ENCODE measurements at places on chromosomes 11 and 22.

GRCh38 chr22:37607935-37608476 lies 628 bp upstream of the GGA1 start:
- DNase-seq: no peak

DNA sequence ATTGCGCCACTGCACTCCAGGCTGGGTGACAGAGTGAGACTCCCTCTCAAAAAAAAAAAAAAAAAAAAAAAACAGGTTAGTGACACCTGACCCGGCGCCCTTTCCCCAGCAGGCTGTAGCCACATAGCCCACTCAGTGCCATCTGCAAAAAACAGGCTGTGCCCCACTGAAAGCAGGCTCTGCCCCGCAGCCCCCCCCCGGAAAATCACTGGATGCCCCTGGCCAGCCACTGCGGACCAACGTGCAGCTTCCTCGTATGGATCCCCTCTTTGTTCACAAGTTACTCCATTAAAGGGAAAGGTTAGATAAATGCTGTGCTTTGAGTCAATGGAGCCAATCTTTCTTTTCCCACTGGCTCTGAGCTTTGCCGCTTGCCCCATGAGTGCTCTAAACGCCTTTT lies 660.3 kb downstream of the TBC1D22A start:
- no peak for DNase-seq

- DNase-seq: no peak
Measured at GRCh38 chr11:126267650-126268049, 1.0 kb downstream of the SRPRA start.

GRCh38 chr22:18987765-18988164 lies 51.7 kb upstream of the PRODH start:
- no peak for DNase-seq

DNA sequence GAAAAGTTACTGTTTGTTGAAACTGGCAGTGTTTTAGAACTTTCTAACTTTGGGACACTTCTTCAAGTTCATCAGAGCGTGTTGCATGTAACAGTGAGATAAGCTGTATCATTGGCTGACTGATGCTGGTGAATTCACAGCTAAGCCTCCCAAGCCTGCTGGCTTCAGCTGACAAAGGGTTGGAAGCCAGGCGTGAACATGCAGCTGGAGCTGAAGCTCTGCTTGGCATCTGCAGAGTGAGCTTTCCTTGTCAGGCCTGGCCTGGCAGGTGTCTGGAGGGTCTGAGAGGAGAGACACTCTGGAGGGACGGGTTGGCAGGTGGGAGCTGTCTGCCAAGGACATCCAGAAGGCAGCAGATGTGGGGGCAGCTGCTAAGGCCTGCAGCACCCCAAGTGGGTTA lies 1.5 kb downstream of the AMPD3 start:
- DNase-seq: no peak

DNA sequence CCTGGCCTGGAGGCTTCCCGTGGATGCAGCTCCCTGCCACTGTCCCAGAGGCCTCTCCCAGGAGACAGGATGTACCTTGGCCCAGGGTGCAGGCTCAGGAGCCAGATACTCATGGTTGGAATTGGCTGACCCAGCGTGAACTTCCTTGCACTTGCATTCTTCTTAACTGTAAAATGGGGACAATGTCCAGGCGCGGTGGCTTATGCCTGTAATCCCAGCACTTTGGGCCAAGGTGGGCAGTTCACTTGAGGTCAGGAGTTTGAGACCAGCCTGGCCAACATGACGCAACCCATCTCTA lies 20.1 kb upstream of the ST3GAL4 start:
- DNase-seq: no peak

- DNase-seq: no peak
Measured at GRCh38 chr11:117465236-117465997, 137.8 kb downstream of the CEP164 start.

- DNase-seq: no peak
Measured at GRCh38 chr11:44879432-44879831, 71.3 kb downstream of the TP53I11 start.

- DNase-seq: no peak
Measured at GRCh38 chr11:116148645-116149044, 624.1 kb downstream of the BUD13 start.

- no peak for DNase-seq
Measured at GRCh38 chr11:105907319-105907718, 114.7 kb downstream of the MSANTD4 start.

GRCh38 chr22:47201186-47201995 lies 438.9 kb downstream of the TBC1D22A start:
- no peak for DNase-seq

DNA sequence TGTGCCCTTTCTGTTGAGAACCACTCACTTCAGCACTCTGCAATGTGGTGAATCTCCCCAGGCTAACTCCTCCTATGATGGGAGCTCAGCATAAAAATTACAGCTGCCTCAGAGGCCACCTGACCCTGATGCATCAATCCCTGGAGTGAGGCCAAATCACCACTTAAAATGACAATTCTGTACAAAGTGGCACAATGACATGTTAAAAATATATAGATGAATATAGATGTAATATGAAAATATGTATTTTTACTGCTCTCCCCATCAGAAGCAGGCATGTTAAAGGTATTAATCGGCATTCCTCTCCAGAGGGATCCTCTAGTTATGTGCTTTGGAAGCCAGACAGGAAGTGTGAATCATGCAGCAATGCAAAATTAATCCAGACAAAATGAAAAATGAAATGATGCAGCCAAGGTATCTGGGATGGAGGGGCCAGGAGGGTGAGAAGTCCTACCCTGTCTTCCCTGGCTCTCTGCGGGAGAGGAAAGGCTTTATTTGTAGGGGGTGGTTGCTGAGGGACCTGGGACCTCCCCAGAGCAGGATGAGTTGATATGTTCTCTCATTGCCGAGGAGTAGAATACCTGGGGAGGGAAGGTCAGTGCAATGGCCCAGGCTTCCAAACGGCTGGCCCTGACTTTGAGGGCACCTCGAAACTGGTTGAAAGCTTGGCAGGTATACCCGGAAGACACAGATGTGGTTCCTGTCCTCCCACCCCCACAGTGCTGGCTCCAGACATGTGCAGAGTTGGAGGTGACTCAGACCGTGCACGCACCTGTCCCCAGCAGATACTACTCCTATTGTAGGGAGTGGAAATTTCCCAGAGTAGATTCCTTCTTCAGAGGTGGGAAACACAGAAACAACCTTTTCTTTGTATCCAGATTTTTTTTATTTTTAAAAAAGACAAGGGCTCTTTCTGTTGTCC lies 347.9 kb upstream of the NCAM1 start:
- no peak for DNase-seq

GRCh38 chr11:77449060-77449521 lies 24.8 kb downstream of the PAK1 start:
- no peak for DNase-seq

DNA sequence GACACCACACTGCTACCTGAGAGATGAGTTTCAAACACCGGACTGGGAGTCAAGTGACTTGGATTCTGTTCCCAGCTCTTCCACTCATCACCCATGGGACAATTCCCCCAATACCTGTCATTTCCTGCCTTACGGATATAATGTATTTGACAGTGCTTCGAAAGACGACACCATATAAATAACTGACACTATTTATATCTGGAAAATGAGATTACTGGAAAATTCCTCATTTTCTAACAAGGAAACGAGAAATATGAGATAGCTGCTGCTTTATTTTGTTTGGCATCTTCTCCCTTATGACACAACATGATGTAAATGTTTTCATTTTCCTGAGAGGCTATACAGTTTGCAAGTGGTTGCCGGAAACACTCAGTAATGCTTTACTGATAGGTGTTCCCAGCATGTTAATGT lies 8.6 kb downstream of the HSCB start:
- DNase-seq: no peak

- DNase-seq: no peak
Measured at GRCh38 chr11:38266691-38267090, 1668.7 kb upstream of the RAG2 start.

- no peak for DNase-seq
Measured at GRCh38 chr22:27959335-27960090, 40.5 kb upstream of the PITPNB start.

DNA sequence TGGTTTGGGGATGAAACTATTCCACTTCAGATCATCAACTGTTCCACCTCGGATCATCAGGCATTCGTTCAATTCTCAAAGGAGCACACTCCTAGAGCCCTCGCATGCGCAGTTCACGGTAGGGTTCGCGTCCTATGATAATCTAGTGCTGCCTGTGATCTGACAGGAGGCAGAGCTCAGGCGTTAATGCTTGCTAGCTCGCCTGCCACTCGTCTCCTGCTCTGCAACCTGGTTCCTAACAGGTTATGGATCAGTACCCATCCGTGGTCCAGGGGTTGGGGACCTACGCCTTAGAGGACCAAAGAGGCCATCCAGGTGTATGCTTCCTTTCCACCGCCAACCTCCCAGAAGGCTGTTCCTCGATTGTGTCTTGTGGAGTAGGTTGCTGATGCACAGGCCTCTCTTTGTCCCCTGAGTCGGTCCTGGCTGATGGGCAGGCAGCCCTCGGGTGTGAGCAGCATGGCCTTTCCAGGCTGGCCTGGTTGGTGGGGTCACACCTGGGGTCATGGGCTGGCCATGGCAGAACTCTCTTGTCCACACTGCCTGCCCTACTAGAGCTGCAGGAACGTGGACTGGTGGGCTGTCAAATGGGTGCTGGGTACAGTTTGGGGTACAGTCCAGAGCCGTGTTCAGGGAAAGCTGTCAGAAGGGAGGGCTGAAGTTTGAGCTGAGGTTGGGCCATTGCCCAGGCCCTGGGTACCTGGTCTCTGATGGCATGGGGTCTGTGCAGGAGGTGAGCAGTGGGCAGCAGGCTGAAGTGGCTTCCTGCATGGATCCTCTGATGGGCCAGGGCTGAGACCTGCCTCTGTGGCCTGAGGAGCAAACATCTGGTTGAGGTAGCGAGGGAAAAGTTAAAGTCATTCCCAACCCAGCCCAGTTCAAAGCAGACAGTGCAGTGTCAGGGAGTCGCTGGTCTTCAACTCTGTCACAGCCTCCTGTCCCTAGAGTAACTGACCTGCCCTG lies 11.1 kb downstream of the PRDM11 start:
- no peak for DNase-seq

- DNase-seq: no peak
Measured at GRCh38 chr22:44340271-44341239, 27.8 kb upstream of the SHISAL1 start.

DNA sequence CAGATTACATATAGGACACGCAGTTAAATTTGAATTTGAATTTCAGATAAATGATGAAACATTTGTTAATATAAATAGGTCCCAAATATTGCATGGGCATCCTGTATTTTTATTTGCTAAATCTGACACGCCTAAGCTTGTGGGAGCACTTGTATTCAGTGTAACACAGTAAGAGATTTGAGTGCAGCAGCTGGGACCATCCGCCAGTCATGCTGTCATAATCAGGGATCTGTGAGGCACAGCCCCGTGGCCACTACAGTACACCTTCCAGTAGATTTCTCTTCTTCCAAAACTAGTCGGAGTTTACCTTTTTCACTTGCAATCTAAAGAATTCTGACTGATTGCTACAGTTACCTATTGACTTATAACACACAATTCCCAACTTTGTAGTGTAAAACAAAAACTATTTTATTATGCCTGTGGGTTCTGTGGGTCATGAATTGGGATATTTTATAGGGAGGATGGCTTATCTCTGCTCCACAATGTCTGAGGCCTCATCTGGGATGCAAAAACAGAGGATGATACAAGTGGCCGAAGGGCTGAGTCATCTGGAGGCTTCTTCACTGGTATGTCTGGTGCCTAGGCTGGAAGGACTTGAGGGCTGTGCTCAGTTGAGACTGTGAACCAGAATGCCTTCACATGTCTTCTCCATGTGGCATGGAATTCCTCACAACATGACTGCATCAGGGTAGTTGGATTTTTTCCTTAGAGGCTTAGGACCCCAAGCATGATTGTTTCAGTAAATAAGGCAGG lies 74.1 kb downstream of the PRSS23 start:
- no peak for DNase-seq

GRCh38 chr11:44915621-44916020 lies 35.1 kb downstream of the TP53I11 start:
- no peak for DNase-seq

- DNase-seq: no peak
Measured at GRCh38 chr11:108019870-108020540, 11.3 kb downstream of the CUL5 start.

- DNase-seq: no peak
Measured at GRCh38 chr11:115084231-115084630, 405.9 kb downstream of the NXPE2 start.

DNA sequence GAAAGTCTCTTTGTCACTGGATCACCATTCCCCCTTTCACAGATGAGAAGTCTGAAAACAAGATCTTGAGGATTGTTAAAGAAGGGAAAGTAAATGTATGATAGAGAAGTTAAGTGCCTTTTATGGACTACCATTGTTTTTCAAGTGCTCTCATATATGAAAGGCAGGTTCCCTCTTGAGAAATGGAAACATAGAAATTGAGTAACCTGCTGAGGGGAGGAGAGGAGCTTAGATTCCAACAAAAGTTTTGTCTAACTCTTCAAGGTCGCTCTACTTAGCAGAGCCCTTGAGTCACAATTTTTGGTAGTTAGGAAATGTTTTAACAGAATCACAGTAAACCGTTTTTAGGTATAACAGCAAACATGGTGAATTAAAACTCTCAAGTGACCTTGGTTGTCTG lies 80.1 kb downstream of the SVIP start:
- no peak for DNase-seq

Data from activated CD4-positive, alpha-beta T cell treated with anti-CD3 and anti-CD28 coated beads, Interleukin-2, amount 50 U/mL, for 4 hours (primary cell).